ENCODE measurements at places on chromosomes 2 and 18. TPM values are rescaled to one million over a fixed set of nuclear protein-coding genes. Genes with fewer than 3 reads are reported as not detected.

Gene TPO
- total RNA-seq: under 0.01 TPM

- no peak for DNase-seq
These were observed 26.7 kb downstream of the CTLA4 start for GRCh38 chr2:203894262-203894661.

Gene GKN2
- total RNA-seq: not detected

- no peak for DNase-seq
These were observed 294.9 kb downstream of the EIPR1 start for GRCh38 chr2:3082705-3083104.

DNA sequence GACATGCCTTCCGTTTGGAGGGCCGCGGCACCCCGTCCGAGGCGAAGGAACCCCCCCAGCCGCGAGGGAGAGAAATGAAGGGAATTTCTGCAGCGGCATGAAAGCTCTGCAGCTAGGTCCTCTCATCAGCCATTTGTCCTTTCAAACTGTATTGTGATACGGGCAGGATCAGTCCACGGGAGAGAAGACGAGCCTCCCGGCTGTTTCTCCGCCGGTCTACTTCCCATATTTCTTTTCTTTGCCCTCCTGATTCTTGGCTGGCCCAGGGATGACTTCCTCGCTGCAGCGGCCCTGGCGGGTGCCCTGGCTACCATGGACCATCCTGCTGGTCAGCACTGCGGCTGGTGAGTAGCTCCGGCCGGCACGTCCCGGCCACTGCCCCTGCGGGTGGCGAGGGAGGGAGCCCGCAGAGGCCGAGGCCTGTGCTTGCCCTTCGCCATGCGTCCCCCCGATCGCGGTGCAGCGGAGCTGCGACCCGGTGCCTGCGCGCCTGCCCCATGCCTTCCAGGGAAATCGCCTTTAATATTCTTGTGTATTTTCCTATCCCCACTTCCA, 1.2 kb downstream of the BMPR2 start:
- no peak for DNase-seq

- DNase-seq: no peak
These were observed 113.0 kb upstream of the SLC1A4 start for GRCh38 chr2:64876137-64876647.

- DNase-seq: no peak
These were observed 12.1 kb downstream of the SPIRE1 start for GRCh38 chr18:12645751-12646203.

- no peak for DNase-seq
These were observed 33.1 kb downstream of the EMILIN2 start for GRCh38 chr18:2879889-2880288.

DNA sequence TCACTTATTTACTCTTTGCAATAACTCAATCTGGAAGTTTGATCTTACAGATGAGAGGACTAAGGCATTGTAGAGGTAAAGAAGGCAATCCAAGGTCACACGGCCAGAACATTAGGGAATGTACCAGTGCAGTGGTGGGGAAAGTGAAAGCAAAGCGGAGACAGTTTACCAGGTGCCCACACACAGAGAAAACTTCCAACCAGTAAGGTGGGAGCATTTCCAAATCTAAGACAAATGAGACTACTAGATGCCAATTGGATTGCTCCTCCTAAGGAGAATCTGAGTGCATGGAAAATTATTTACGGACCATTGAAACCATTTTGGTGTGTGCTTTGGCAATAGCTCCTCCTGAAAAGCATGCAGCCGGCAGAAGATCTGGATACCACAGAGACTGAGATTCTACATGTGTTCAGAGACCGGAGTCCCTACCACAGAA, 34.9 kb downstream of the SLC20A1 start:
- no peak for DNase-seq

Gene FSHR
- total RNA-seq: under 0.01 TPM

- no peak for DNase-seq
These were observed 59.7 kb downstream of the MYO3B start for GRCh38 chr2:170237572-170238120.

Gene IL1R2
- total RNA-seq: not detected

Gene MFSD6
- total RNA-seq: 50.1 TPM

Gene SLC9A2
- total RNA-seq: not detected

Gene CD8B2
- total RNA-seq: under 0.01 TPM

Gene PJVK
- 0.81 TPM for total RNA-seq

Gene TANC1
- total RNA-seq: 7.3 TPM

GRCh38 chr18:59270689-59271257, 2.5 kb downstream of the RAX start:
- no peak for DNase-seq

Gene KCNIP3
- 7.5 TPM for total RNA-seq

DNA sequence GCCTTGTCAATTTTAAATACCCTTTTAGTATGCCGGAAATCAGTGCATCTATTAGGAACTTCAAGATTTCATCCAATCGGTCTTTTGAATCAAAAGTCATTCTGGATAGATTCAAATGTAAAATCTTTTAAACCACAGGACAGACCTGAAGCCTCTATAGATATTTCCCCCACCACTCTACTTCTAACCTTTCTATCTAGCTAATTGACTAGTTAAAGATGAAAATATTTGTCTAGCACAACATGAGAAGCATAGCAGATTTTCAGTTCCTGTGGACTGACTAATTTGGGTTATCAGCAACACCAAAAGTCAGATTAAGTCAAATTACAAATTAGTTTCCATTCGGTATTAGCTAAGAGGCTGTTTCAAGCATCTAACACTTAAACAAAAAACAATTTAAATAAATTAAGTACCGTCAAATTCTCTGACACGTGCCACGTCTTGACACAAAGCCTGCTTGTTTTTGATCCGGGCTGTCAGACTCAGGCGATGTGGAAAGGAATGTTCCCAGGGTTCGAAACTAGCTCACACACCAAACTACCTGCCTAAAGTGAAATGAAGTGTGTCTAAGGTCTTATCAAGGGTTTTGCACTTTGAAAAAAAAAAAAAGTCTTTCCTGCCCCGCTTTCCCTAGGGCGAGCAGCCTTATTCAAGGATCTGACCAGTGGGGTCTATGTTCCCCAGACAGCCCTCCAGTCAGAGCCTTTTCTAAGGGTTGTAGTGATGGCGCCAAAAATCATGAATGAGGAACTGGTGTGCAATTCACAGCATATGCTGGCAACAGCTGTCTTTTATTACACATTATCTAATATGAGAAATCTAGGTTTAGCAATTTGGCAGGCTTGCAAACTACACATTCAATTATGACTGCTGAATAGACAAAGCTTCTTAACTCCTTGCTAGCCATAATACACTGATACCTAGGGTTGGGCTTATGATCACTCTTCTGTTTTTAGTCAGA, 4.7 kb downstream of the CYTIP start:
- DNase-seq: no peak

DNA sequence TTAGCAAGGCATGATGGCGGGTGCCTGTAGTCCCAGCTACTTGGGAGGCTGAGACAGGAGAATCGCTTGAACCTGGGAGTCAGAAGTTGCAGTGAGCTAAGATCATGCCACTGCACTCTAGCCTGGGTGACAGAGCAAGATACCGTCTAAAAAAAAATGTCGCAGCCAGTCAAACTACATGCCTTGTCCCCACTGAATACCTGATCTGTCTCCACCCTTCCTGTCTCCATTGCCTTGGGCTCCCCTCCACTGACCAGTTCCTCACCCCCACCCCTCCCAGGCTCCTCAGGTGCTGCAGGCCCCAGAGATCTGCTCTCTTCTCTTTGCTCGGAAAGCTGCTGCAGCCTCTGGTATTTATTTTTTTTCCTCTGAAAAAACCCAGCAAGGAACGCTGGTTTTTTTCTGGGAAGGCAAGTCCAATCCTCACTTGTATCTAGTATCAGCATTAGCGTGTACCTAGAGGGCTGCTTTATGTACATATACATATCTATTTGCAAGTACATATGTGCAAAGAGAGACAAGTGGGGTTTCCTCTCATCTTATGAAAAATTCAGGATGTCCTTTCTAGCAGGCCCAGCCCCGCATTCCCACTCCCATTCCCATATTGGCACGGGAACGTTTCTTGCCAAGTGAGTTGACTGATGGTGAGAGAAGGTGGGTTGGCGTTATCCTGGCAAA, 4.4 kb downstream of the PSD4 start:
- DNase-seq: no peak

Gene MOCOS
- under 0.01 TPM for total RNA-seq

DNA sequence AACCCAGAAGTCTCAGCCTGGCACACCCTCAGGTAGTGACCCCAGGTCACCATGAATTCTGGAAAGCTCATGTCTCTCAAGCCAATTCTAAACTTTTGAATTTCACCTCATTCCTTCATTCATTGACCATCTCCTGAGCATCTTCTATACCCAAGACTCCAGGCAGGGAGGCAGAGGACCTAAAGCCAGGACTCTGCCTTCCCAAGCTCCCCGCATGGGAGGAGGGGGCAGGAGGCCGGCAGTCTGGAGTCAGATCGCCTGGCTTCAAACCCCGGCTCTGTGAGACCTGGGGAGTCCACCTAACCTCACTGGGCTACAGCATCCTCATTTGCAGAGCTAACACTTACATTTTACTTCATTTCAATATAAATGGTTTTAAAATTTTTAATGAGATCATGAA, 59.0 kb downstream of the SMAD7 start:
- DNase-seq: no peak

Gene ZNF892
- total RNA-seq: 4.8 TPM

Gene COL6A3
- total RNA-seq: 0.54 TPM

GRCh38 chr2:3408781-3409180, 29.3 kb downstream of the TRAPPC12 start:
- DNase-seq: no peak

- DNase-seq: no peak
These were observed 374.1 kb downstream of the LPIN1 start for GRCh38 chr2:12120281-12121150.

Gene MTX2
- total RNA-seq: 8.6 TPM

Gene MXD1
- total RNA-seq: 19.4 TPM

DNA sequence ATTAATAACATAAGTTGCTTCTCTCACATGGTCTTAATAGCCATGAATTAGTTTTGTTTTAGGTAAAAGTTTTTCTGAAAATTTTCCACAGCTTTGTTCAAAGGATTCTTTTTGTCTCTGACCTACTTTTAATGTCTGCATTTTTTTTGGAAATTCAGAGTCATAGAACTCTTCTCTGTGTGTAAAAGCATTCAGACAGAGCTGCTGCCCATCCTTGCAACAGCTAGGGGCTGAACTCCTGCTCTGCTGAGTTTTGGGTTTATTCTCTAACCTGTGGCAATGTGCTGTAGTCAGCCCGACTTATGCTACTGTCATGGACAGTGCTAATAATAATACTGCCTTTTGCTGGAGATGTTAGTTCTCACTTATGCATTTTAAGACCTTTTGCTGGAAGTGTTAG, 44.1 kb downstream of the RALBP1 start:
- no peak for DNase-seq

DNA sequence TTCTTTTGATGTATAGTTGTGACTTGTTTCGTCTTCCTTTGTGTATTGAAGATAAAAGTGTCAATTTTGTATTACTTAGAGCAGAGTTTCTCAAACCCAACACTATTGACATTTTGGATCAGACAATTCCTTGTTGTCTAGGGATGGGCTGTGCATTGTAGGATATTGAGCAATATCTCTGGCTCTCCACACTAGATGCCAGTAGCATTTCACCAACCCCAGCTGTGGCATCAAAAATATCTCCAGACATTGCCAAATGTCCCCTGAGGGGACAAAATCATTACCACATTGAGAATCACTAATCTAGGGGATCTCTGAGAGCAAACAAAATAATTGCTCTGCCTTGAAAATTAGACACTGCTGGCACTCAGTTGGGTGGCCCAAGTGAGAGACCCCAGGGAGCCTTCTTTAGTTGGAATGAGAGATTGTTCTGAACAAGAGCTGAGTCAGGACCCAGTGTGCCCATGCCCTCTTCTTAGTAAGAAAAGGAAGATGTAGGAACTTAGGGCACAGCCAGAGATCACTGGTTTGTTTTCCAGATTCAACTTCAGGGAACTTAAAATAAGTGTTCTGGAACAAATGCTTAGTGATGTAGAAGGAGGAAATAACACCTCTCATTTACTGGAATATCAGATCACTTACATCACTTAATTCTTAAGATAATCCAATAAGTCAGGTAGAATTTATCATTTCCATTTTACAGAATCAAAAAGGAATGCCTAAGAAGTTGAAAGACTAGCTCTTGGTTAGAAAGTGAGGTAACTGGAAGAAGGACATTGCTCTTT, 466.6 kb upstream of the TNP1 start:
- no peak for DNase-seq

- DNase-seq: no peak
These were observed 113.3 kb downstream of the MYCN start for GRCh38 chr2:16053437-16054257.

DNA sequence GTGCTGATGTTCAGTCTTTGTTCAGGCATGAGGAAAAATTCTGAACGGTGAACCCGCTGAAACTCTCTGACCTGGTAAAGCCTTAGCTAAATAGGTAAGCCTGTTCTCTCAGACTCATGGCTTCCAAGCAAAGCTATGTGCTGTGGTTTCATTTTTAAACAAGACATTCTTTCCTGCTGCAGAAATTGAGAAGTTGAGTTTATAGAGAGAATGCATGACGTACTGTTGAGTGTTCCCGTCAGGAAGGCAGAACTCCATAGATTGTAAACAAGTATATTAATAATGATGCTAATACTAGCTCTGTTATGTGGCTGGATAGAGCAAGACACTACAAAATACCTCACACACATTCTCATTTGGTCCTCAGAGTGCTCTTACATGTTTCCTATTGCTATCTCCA, 424.0 kb upstream of the CRIM1 start:
- DNase-seq: no peak

Gene KLHL29
- total RNA-seq: under 0.01 TPM

- DNase-seq: no peak
These were observed 3.3 kb downstream of the AGAP1 start for GRCh38 chr2:235497096-235497495.

Gene ABCB11
- total RNA-seq: 0.27 TPM

Gene STPG4
- not detected for total RNA-seq

- DNase-seq: no peak
These were observed 156.3 kb downstream of the EPHA4 start for GRCh38 chr2:221415789-221416188.

DNA sequence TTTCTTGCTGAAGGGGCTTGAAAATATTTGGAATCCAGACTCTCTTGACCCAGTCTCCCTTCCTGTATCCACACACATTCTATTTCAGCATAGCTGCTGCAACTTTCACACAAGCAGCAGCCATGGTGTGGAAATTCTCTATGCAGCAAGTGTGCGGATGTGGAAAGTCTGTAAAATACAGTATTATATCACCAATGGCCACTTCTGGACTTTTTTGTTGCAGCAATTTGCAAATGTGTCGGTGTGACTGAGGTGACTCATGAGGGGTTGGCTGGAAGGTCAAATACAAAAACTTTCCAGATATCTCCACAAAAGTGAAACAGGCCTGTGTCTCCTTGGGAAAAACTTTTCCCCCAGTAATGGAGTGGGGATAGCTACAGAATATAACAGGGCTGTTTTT, 299.3 kb upstream of the GYPC start:
- no peak for DNase-seq
